ENCODE measurements at places on chromosomes 11 and 22. TPM values are rescaled to one million over a fixed set of nuclear protein-coding genes. Genes with fewer than 3 reads are reported as not detected.

Gene FREY1
- not detected for polyA plus RNA-seq

Gene KCNK4
- not detected for polyA plus RNA-seq

DNA sequence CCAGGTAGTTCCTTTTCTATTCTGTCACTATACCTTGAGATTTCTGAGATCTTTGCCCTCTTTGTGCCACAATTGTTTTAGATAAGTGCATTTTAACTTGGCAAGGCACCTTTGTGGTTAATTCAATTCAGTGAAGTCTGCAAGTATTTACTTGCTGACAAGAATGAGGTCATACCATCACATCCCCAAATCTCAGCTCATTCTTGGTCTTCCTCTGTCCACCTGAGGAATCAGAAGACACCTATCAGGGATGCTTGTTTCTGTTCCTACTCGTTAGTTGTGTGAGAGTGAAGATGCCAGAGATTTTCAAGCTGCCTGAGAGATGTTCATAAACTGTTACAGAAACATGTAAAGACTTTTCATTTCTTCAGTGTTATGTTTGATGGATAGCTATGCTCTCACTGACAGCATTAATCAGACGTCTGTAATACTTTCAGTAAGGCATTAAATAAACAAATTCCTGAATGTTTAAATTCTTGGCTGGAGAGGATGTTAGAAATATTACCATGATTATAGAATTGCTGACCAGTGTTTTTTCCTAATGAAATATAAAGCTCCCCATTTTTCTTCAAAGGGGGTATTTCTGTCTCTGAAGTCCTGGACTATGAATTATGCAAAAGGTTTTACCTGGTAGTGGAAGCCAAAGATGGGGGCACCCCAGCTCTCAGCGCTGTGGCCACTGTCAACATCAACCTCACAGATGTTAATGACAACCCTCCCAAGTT lies 135.0 kb upstream of the MTNR1B start:
- DNase-seq = no peak

DNA sequence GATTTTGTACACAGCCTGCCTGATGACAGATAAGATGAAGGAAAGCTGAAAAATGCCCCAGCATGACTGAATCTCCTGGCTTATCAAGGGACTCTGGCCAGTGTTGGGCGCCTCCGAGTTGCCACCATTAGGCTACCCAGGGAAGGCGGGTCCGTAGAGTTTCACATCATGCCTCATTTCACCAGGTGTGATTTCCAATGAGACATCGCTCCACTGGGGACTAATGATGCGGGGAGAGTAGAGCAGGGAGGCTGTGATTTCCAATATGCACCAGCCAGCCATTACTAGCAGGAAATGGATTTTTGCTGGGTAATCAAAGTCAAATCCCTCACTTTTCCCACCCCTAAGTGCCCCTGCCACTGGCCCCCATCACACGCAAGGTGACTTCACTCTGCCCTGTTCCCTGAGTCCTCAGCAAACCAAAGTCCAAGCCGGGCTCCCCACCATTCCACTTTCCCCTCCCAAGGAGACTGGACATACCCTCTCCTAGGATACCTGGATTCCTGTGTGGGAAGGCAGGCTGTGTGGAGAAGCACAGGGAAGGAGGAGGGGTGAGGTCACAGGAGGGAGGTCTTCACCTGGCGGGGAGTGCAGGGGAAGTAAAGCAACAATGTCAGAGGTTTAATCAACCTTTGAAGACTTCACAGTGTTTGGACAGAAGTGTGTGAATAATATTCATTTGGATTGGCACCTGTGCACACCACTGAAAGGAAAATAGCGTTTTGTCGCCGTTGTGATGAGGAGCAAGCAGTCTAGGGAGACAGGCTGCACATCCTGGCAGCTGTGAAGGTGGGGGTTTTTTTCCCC lies 613.3 kb upstream of the CADM1 start:
- DNase-seq = no peak

DNA sequence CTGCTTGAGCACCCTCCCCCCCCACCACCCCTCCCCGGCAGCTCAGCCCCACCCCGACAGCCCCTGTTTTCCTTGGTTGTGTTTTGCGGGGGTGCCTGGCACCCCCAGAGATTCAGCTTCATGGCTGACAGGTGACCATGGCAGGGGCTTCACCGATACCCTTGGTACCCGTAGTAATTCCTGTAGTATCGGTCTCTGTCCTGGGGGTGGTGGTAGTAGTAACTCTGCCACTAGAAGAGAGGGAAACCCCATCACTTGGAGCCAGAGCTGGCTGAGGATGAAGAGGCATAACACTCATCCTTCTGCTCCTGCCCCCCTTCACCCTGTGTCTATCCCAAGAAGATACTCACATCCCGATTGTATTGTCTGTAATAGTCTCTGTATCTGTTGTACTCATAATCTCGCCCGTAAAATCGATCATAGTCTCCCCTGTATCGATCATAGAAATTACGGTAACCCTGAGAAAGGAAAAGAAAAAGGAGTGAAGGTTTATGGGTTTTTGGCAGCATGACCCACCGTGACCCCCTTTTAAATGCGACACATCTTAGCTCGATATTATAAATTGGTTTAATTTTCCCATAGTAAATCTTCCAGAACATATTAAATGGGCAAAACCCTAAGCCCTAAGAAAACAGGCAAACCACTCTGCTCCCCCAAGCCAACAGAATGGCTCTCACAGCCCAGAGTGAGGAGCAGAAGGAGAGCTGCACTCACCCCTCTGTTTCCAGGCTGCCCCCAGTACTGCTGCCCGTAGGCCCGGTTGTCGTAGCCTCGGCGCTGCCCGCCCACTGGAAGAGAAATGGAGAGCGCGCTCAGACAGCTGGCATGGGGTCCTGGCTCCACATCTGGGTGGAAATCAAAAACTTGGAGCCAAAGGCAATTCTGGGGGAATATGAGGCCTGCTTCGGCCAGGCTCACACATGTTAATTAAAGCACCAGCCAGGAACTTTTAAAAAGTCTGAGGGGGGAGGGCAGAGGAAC lies 8.0 kb downstream of the GNG3 start:
- no peak for DNase-seq

Gene PHLDB1
- polyA plus RNA-seq = 60.2 TPM

DNA sequence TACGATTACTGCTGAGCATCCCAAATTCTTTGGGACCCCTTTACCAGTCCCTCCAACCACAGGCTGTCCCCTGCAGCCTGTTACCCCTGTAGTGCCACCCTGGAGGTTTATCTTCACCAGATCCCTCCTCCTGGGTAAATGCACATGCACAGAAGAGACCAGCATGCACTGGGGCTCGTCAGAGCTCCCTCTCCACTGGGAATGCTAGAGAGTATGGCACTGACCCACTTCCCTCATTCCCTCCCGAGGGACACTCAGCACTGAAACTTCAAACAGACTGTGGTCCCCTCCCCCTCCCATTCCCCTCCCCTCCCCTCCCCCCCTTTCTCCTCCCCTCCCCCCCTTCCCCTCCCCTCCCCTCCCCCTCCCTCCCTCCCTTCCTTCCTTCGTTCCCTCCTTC lies 49.1 kb downstream of the C11orf91 start:
- no peak for DNase-seq

Gene CECR2
- polyA plus RNA-seq = 4.6 TPM

DNA sequence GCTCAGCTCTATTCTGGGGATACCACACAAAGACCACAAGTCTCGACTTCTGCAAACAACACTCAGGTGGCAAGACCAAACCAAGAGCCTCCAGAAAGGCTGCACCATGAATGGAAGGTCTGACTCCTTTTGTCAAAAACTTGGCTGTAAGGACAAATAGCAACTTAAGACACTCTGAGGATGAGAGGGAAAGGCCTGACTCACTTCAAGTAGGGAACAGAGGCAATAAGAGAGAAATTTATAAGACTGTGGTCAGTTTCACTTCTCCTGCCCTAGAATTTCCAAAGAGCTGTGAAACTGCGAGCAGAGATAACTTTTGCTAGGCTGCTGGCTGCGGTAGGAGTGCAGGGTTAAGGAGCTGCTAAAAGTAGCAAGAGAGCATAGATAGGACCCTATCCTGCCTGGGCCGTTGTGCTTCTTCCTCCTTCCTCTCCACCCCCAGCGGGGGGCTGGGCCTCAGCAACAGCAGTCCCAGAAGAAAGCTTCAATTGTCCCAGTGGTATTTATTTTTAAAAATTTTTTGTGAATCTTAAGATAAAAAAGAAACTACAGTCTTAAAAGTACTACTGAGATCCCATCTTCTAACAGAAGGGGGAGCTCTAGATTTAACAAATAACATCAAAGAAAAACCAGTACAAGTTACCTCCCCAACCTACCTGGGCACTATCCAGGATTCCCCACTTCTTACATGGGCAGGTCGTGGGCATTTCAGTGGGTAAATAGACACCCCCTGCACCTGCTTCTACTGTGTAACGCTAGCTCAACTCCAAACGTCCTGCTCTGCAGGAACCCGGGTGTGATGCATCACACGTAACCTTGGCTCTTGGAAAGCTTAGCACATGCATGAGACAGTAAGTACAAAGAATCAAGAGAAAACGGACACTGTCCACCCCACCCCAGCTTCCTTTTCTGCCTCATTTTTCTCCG lies 66.4 kb downstream of the SGSM3 start:
- DNase-seq = peak; percentile 78

Gene NXPE1
- polyA plus RNA-seq = not detected

Gene GLB1L2
- polyA plus RNA-seq = 2.6 TPM

Gene LZTR1
- polyA plus RNA-seq = 41.7 TPM

GRCh38 chr11:44010789-44011251 lies 37.0 kb upstream of the ACCSL start:
- DNase-seq = no peak

GRCh38 chr11:18700375-18700774 lies 1.8 kb downstream of the TMEM86A start:
- peak; percentile 43 for DNase-seq

- no peak for DNase-seq
These were observed 534.3 kb upstream of the LARGE1 start for GRCh38 chr22:34454598-34454997.

GRCh38 chr11:58625826-58626460 lies 3.5 kb downstream of the CNTF start:
- no peak for DNase-seq

- peak; percentile 72 for DNase-seq
These were observed at the start of gene MICAL3 for GRCh38 chr22:18024276-18024939. Gene MICAL3, minus strand, starts transcription at chr22:18024561. Its CDS starts 117,749 bp downstream, at chr22:17906812.

Gene OR6A2
- not detected for polyA plus RNA-seq

- DNase-seq = no peak
These were observed 4.3 kb upstream of the RGL4 start for GRCh38 chr22:23686416-23687024.

DNA sequence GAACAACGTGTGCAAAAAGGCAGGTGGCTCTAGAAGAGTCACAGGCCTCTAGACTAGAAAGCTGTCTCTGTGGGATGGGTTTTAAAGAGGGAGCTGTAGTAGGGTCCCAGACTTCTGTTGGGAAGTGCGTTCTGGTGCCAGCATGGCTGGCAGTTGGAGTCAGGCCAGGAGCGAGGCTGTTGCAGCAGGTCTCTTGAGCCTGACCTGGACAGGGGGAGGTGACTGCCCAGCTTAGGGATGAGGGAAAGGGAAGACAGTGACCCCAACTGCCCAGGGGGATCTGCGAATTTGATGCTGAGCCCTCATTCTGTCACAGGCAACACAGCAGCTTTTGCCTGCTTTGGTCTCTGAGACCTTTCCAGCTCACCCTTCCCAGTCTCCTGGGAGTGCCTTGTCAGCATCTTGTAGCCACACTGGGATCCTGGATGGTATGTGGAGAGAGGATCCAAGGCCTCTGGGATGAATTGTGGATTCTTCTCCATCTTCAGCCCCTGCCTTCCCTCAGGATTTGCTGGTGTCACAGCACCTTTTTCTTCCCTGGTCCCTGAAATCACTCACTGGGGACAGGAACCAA lies 3.4 kb downstream of the TSKU start:
- no peak for DNase-seq

- no peak for DNase-seq
These were observed 42.1 kb upstream of the GALNT18 start for GRCh38 chr11:11663907-11664306.

GRCh38 chr11:61075891-61076290 lies 26.4 kb upstream of the CD5 start:
- peak; percentile 77 for DNase-seq

GRCh38 chr11:57641011-57641807 lies 8.5 kb downstream of the YPEL4 start:
- peak; percentile 75 for DNase-seq

DNA sequence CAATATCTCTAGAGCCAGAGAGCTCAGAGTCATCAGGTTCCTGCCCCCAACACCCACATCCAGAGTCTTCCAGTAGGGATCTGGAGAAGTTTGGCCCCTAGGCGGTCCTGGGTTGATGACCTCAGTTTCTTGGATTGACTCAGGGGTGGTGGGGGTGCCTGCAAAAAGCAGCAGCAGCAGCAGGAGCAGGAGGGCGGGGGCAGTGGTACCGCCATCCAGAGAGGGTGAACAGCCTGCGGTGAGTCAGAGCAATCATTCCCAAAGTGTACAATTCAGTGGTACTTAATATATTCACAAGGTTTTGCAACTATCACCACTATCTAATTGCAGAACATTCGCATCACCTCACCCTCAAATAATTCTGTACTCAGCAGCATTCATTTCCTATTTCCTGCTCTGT lies 9.9 kb upstream of the SEC14L3 start:
- peak; percentile 11 for DNase-seq

- DNase-seq = no peak
These were observed 33.4 kb downstream of the IGLL5 start for GRCh38 chr22:22920910-22921550.

- DNase-seq = no peak
These were observed 66.7 kb upstream of the DBX1 start for GRCh38 chr11:20226933-20227332.

GRCh38 chr11:101770648-101771047 lies 144.2 kb upstream of the CEP126 start:
- DNase-seq = no peak

Gene SLC22A25
- polyA plus RNA-seq = 0.14 TPM

DNA sequence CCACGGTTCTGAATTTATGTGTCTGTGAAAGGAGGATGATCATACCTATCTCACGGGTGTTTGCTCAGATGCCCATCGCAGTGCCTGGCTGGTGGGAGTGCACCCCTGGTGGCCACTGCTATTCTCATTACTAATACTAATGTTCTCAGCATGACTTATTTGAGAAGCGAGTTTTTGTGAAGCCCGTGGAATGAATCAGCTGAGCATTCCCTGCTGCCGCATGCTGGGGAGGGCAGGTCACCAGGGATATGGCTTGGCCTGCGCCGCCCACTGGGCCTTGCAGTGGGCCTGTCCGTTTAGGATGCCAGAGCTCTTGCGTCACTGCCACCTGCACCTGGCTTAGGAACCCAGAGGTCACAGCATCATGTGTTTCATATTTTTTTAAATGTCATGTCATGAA lies 16.9 kb downstream of the CTTN start:
- no peak for DNase-seq

Gene MMP8
- polyA plus RNA-seq = not detected

GRCh38 chr11:3956038-3956437 lies 100.6 kb downstream of the STIM1 start:
- no peak for DNase-seq

GRCh38 chr22:31400023-31400397 lies 606 bp downstream of the DRG1 start:
- DNase-seq = peak; percentile 8

GRCh38 chr11:20963596-20963995 lies 294.2 kb downstream of the NELL1 start:
- DNase-seq = no peak

GRCh38 chr22:31055635-31056159 lies 25.4 kb upstream of the SMTN start:
- peak; percentile 99 for DNase-seq

Gene ROBO4
- polyA plus RNA-seq = 0.21 TPM

GRCh38 chr11:48052183-48053044 lies 72.1 kb downstream of the PTPRJ start:
- DNase-seq = peak; percentile 82

Data from cardiac muscle cell (in vitro differentiated cells and primary cell).